ENCODE measurements at places on chromosomes 6 and 20.

- DNase-seq = no peak
Measured at GRCh38 chr6:87200469-87201175, 45.3 kb downstream of the ZNF292 start.

DNA sequence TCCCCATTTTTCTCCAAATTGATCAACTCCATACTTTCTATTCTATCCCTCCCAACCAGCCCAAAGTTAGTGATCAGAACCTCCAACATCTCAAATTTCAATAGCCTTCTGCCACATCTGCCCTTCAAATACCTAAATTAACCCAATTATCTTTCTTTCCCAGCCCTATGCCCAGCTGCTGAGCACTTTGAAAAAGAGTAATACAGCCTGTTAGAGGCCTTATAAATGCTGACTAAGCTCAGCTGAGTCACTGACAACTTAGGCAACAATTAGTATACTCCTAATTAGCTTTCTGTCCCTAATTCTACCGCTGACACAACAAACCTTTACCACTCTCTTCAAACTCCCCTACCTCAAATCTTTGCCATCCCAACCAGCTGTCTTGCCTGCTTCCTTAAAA, 23.5 kb downstream of the RUNX2 start:
- DNase-seq = no peak

DNA sequence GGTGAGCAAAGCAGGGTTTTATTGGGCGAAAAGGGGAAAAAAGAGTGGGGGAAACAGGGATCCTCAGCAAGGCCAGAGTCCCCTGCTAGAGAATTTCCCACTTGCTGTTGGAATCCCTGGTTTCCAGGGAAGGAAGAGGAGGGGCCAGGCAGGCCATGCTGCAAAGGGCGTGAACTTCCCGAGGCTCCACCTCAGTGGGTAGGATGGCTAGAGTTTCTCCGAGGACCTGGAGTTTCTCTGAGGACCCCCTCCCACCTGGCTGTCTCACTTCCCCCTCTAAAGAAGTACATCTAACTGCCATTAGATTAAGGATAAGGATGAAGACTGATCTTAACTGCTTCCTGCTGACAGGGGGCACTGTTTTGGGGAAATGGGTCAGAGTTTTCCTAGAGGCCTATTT, 1239.3 kb upstream of the GJE1 start:
- DNase-seq = no peak

- DNase-seq = no peak
Measured at GRCh38 chr6:125722886-125723285, 26.5 kb upstream of the HEY2 start.

DNA sequence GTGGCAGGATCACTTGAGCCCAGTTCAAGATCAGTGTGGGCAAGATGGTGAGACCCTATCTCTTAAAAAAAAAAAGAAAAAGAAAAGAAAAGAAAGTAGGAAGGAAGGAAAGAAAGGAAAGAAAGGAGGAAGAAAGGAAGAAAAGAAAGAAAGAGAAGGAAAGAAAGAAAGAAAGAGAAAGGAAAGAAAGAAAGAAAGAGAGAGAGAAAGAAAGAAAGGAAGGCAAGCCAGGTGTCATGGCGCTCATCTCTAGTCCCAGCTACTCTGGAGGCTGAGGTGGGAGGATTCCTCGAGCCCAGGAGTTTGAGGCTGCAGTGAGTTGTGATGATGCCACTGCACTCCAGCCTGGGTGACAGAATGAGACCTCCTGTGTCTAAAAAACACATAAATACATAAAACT, 11.5 kb upstream of the SRC start:
- no peak for DNase-seq

DNA sequence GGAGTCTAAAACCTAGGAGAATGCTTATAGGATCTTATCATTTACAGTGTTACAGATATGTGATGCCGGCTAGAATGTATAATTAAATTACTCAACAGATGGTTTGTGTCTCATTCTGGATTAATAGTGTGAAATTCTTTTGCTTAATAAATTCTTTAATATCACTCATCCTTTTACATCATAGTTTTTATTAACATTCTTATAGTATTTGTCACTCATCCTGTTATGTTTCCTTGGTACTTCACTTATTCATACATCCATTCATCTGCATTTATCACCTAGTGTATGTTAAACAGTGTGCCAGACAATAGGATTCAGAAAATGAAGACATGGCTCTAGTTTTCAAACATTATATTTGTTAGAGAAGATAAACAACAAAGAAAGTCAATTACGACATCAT, 468.7 kb downstream of the FRK start:
- no peak for DNase-seq

GRCh38 chr6:147950623-147950987, 392.0 kb upstream of the SASH1 start:
- no peak for DNase-seq

DNA sequence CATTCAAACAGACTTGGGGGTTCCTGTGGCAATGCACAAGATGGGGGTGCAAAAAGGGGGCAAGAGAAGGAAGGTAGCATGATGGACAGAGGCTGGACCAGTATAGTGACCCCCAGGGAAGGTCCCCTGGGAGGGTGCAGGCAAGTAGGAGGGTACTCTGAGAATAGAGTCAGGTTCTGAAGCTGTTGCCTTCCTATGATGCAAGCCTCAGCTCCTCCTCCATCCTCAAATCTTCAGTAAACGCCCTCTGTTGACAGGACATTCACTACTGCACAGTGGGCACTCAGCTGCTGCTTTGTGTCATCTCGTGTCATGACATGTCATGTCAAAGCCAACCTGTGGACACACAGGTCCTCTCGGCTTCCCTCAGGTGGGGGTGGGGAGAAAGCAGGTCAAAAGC, 5.8 kb upstream of the SDCBP2 start:
- no peak for DNase-seq

DNA sequence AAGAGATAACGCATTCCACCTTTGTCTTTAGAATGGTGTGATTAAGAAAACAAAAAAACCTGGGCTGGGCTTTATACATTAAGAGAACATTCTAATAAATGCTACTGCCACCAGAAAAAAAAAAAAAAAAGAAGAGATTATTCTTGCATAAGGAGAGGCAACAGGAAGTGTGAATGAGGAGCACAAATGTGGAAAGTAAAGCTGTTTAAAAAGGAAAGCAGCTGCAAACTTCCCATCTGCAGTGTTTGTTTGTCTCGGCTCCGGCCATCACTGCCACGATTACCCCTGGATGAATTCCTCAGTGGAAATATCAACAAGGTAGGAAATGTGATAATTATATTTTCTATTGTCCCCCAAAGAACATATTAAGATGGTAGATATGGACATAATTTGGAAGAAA, 223.9 kb downstream of the PHF3 start:
- no peak for DNase-seq

GRCh38 chr20:10883166-10883565, 209.4 kb upstream of the JAG1 start:
- no peak for DNase-seq

DNA sequence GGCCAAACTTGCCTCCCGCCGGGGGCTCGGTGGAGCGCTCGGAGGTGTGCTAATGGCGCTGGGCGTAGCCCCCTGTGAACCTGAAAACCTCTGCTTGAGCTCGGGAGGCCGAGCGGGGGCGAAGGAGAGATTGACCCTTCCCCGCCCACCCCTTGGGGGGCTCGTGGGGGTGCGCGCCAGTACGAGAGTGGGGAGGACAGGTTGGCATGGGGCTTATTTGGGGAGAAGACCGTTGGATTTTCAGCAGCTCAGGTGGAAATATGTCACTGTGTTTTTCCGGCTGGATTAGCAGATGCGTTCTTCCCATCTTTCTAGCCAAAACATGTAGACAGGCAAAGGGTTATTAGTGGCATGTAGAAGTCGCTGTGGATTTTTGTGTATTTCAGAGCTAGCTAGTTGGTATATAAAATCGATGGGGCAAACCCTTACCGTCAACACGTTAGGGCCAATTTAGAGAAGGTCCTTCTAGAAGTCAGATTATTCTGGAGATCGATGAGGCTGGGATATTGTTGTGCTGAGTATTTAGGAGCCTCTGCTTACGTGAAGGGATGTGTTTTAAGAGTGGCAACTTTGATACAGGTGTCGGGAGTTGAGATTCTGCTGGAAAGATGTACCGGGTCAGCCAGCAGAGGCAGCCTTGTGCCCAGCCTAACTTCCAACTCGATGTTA, 525 bp downstream of the NCOA7 start:
- peak; percentile 16 for DNase-seq

- no peak for DNase-seq
Measured at GRCh38 chr20:10429443-10429981, 4.5 kb downstream of the MKKS start.

DNA sequence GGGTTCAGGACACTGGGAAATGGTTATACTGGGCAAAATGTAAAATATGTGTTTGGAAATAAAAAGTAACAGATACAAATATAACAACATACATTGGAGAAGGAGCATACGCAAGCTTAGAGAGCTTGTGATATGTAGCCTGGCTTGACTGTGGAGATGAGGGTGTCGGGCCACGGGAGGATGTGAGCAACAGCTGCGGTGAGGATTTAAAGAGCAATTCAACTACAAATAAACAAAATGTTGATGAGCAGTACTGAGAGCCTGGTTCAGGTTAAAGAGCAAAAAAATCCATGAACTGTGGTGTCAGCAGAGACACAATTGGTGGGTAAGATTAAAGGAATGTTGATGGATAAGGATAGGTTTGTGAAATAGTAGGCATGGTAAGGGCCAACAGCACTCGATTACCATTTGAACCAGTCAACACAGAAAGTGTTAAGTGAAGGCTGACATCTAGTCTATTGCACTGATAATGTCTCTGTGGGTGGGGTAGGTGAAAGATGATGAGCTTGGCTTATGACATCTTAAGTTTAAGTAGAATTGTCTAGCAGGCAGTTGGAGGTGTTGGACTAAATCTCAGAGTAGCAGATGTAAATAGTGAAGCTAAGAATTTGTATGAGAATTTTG, 723.2 kb downstream of the EPM2A start:
- DNase-seq = no peak

DNA sequence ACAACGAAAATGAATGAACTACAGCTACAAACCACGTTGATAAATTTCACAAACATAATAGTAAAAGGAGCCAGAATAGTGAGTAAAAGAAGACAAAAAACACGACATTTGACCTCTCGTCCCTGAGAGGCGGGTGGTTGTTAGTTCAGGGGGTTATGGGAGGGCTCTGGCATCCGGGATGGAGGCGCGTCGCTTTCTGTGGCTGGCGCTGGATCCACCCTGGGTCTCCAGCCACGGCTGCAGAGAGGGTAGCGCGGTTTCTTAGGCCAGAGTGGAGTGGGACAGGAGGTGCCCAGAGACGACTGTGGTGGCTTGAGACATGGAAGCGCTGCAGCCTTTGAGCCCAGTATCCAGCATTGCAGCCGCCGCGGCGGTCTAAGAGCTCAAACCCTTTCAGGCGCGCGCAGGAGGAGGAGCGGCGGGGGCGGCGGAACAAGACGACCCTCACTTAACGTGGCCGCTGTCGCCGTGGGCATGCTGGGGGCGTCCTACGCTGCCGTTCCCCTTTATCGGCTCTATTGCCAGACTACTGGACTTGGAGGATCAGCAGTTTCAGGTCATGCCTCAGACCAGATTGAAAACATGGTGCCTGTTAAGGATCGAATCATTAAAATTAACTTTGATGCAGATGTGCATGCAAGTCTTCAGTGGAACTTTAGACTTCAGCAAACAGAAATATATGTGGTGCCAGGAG, 3.7 kb upstream of the ZSCAN23 start:
- no peak for DNase-seq

GRCh38 chr6:292506-293192, 362 bp downstream of the DUSP22 start:
- peak; percentile 64 for DNase-seq

Data from stimulated activated CD4-positive, alpha-beta T cell treated with anti-CD3 and anti-CD28 coated beads, TNF-alpha, amount 100 ng/mL, for 1 hour (primary cell).